ENCODE measurements at places on chromosomes 2 and 18.
A peak's percentile ranks its signal among the peaks of the same experiment; 100 is the strongest.

DNA sequence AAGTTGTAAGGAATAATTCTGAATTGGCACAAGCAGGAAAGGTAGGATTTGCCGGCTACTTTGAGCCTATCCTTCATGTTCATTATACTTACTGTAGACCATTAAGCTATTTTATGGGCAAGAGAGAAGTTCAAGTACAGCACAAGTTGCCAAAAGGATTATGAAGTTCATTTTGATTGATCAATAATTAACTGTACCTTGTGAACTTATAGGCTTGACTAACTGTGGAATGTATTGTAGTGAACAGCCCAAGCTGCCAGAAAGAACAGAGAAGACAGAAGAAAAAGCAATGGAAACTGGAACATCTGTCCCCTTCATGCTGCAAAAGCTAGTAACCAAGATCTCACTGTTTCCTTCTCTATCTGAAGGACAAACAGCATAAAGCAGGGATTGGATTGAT is 810.1 kb upstream of the ZEB2 start:
- no peak for DNase-seq

GRCh38 chr18:74994502-74995418 is 214.2 kb downstream of the PTGR3 start:
- peak; percentile 39 for DNase-seq

- peak; percentile 78 for DNase-seq
These were observed 31.2 kb upstream of the SLC66A3 start for GRCh38 chr2:11123856-11124759.

- DNase-seq, result peak; percentile 58
These were observed 14.1 kb upstream of the CHRNA1 start for GRCh38 chr2:174778085-174778981.

DNA sequence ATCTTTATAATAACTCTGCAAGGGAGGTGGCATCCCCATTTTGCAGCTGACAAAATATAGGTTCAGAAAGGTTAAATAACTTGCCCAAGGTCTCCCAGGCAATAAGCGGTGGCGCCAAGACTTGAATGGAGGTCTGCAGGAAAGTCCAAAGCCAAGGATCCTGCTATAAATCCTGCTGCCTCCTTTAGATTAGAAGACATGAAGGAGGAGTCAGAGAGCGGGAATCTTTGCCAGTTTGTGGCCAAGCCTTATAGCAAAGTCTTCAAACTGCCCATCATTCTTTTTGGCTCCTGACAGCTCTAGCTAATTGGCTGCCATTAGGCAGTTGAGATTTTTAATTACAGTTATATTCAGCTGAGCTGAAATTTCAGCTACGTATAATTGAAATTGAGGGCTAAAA is 114.3 kb downstream of the C1D start:
- DNase-seq, result no peak

DNA sequence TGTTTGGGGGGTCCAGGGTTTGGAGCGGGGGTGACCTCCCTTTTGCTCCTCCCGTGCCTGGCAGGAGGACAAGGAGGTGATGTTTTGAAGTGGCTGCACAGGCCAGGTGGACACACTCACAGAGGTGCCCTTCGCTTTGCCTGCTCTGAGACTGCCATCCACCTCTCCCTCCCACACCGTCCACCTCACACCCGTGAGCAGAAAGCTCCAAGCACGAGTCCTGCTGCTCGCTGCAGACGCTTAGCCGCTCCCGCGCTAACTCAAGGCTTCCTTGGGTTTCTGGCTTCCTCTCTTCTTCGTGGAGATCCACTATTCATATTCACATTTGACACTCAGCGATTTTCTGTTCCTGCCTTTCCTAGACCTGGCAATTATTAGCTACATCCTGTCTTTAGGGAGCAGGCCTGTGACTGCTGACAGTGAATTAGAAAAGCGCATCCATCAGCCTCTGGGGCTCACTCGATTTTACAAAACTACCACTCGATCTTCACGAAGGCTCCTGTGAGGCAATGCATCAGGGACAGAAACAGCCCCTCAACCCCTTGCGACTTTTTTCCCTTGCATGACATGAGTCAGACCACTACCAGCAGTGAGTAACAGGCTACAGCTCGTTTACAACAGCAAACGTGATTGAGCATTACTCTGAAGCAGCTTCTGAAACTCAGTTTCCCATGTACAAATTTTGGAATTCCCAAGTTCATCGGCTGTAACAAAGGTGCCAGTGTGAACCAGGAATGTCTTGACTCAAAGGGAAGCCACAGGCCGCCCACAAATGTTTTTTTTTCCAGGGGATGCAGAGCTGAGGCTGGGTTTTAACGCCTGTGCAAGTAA is 238.7 kb upstream of the SOX11 start:
- DNase-seq, result no peak

- no peak for DNase-seq
These were observed 350.5 kb downstream of the KIAA1328 start for GRCh38 chr18:37179384-37179783.

DNA sequence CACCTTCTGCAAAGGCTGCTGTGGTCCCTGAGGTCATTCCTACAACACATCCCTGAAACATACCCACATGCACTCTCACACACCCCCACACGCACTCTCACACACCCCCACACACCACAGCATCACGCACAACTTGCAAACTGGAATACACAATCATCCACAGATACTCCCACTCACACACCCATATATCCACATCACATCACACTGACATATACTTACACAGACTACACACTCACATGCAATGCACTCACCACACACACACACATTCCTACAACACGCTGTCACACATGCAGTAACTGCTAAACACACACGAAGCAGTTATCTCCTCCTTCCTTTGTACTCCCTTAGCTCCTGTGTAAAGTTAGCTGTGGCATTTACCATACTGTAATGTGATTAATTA is 57.1 kb upstream of the PKDCC start:
- no peak for DNase-seq

DNA sequence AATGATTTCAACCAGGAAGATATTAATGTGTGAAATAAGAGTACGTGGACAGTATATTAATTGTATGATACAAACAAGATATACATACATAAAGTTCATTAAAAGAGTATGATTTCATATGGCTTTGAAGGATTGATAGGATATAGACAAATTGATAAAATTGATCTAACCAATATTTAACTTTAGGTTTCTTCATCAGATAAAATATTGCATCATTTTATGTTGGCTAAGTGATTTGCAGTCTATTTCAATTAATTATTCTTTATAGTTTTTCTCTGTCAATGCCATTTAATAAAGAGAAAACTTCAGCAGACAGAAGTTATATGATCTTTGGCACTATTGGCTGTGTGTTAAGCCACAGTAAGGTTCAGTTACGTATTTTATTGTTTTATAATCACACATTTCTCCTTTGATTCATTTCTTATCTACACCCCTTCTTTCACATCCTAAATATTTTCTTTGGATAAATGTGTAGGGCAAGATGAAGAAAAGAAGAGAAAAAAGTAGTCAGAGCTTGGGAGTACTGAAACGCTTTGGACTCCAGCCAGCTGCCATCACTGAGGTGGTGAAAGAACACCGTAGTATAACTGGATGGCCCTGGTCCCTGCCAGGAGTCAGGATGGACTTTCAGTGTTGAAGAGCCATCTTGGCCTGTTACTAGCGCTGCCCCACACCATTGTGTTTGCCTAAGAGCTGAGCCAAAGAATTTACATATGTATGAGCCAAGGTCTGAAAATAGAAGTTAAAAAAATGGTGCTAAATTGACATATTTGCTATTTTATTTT is 9.8 kb upstream of the CPS1 start:
- no peak for DNase-seq

DNA sequence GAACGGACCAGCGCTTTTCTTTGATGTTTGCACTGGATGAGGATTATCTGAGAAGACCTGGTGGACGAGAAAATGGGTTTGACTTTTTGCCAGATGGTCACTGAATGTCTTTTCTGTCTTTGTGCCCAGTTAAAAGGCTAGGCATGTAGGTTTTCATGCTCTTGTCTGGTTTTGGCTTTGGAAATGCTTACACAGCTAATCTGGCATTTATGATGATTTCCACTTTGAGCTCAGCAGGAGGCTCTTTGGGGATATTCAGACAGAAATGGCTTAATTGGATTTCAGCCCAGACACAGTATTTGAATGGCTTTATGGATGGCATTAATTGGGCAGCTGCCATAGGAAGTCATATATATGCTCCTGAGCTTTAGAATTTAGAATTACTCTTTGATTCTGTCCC is 59.6 kb downstream of the NCK2 start:
- DNase-seq, result no peak

DNA sequence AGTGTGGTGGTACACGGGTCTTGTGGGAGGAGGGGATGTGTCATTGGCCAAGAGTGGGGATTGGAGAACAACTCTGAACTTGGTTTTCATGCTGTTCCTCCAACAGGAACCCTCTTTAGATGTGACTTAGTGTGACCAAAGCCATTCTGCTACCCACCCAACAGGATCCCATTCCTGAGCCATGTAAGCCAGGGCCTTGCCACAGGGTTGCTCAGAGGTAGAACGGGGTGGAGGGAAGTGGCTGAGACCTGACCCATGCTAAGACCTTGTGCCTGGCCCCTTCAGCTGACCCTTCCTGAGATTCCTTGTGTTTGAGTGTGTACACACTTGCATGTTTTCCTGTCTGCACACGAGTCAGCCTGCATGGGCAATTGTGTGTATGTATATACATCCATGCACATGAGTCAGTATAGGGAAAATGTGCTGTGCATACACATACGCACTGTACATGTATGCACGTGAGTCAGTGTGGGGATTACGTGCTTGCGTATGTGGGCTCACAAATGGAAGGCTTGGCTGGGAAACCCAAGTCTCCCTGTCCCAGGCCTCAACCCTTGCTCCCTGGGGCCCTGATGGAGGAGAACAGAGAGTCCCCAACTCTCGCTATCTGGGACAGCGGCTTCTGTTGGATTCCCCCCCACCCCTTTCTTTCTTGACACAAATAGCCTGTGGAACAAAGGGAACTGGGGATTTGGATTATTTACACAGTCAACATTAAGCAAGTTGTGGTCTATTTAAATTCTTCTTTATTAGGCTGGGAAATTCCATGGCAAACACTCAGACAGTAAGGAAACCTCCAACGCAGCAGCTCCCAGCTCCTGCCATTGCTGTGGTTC is 339.8 kb downstream of the DYSF start:
- DNase-seq, result no peak

Measured in GM13977 (cell line).